Hematopoietic multipotent progenitor cell (in vitro differentiated cells): ENCODE measurements at places on chromosomes 6 and 20.

DNA sequence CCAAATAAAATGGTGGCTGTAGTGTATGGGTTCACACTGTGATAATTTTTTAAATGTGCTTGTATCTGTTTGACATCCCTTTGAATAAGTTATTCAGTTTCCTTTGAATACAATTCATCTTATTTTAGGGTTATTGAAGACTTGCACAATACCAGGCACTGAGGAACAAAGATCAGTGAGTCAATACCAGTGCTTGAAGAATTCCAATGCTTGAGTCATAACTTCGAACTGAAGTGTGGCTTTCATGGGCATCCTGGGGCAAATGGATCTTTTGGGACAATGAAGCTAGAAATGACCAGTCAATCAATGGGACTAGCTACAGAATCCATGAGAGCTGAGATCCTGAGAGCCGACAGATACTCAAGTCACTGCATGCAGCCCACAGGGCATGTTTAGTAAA is 349.9 kb upstream of the FLRT3 start:
- no peak for DNase-seq

DNA sequence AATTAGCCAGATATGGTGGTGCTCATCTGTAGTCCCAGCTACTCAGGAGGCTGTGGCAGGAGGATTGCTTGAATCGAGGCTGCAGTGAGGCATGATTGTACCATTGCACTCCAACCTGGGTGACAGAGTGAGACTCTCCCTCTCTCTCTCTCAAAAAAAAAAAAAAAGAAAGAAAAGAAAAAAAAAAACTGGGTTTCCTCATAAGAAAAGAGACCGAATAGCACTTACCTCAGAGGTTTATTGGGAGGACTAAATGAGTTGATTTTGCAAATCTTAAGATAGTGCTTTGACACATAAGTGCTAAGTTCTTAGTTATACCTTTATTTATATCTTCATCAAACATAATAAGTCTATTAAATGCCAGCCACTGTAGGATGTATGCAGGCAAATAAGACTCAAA is 6.3 kb downstream of the VWA7 start:
- DNase-seq: no peak

GRCh38 chr6:69706724-69707123 is 90.1 kb downstream of the LMBRD1 start:
- no peak for DNase-seq

DNA sequence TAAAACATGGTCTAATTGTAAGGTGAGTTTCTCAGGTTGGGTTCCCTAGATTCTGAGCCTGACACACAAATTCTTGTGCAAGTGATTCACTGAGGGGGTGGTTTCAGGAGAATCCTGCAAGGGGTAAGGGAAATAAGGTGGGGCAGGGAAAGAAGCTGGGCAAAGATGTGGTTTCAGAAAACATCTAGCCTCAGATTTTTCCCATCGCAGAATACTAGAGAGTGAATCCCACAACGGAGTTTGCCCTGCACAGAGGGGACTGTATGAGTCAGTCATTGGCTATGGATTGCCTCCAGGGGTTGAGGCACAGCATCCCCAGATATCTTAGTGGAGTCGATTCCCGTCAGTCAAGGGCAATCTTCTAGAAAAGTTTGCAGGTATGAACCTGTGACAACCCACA is 65.2 kb downstream of the PRL start:
- DNase-seq: no peak

GRCh38 chr6:73461537-73462350 is at the start of gene MTO1:
Gene MTO1 (plus strand): TSS chr6:73461737. CDS start chr6:73461855, 118 bp downstream.
- DNase-seq: peak; percentile 91

DNA sequence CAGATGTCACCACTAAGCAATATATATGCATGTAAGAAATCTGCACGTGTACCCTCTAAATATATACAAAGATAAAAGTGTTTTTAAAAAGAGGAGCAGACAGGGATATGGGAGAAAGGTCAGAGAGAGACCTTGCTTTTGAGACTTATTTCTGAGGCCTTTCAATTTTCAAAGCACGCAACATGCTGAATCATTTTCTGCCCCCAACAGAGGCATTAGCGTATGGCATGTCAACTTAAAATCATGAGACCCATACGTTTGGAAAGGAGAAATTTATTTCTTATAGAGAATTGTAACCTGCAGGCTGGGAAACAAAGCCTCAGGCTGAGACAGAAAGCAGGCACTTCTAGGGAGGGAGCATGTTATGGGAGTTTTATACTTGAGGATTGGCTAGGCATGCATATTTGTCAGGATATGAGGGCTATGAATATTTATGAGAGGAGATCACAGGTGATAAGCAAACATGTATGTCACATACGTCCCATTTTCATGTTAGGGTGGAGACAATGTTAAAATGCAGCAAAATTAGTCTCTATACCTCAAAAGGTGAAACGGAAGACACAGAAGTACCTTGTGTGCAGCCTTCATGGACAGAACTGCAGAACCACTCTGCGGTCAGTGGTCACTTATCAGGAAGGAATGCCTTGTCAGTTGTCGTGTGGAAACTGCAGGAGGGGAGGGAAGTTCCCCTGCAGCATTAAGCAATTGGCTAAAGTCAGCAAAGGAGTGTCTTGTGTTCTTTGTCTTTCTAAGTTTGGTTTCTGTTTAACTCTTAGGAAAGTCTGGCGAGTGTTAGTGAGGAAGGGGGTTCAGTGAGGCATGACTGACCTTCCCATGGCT is 6.3 kb upstream of the GABRR2 start:
- peak; percentile 22 for DNase-seq

DNA sequence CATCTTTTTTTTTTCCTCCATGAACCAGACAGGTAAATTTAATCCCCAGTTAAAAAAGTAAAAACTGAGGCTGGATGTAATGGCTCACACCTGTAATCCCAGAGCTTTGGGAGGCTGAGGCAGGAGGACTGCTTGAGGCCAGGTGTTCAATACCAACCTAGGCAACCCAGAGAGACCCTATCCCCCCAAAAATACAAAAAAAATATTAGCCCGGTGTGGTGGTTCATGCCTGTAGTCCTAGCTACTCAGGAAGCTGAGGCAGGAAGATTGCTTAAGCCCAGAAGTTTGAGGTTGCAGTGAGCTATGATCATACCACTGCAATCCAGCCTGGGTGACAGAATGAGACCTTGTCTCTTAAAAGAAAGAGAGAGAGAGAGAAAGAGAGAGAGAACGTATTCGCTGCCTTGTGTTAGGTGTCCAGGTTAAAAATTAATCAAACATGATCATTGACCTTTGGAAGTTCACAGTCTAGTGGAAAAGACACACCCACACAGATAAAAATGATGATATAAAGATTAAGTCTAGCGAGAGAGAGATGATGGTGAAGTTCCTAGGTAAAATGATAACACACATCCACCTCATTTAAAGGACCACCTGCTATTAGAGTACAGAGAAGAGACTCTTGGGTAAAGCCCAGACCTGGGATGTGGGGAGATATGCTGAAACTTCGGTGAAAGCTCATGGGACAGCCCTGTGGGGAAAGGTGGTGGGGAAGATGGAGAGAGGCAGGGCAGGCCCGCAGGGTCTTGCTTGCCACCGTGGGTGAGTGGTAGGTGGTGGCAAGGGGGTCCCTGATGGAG is 4.8 kb upstream of the NHSL1 start:
- no peak for DNase-seq

GRCh38 chr6:29752451-29753308 is 29.4 kb downstream of the HLA-F start:
- peak; percentile 86 for DNase-seq

GRCh38 chr6:80402266-80402665 is 295.8 kb downstream of the BCKDHB start:
- no peak for DNase-seq

- no peak for DNase-seq
Measured at GRCh38 chr6:19478992-19479391, 358.2 kb upstream of the ID4 start.

DNA sequence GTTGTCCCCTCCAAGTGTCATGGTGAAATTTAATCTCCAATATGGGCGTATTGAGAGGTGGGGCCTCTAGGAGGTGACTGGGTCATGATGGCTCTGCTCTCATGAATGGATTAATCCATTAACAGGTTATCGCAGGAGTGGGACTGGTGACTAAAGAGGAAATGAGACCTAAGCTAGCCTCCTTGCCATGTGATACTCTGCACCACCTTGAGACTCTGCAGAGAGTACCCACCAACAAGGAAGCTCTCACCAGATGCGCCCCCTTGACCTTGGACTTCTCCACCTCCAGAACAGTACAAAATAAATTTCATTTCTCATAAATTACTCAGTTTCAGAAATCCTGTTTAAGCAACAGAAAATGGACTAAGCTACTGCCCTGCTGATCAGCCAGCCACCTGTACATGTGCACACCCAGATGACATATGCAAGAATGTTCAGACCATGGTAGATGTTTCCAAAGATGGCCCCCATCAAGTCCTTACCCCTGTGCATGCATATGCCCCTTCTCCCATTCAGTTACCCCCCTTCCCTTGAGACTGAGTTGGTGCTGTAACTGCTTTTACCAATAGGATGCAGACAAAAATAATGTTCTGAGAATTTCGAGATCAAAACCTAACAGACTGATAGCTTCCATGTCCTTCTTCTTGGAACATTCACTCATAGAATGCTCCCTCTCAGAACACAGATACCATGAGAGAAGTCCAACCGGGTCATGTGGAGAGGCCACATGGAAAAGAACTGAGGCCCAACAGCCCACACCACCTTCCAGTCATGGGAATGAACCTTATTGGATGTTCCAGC is 28.4 kb downstream of the MAP3K5 start:
- no peak for DNase-seq

DNA sequence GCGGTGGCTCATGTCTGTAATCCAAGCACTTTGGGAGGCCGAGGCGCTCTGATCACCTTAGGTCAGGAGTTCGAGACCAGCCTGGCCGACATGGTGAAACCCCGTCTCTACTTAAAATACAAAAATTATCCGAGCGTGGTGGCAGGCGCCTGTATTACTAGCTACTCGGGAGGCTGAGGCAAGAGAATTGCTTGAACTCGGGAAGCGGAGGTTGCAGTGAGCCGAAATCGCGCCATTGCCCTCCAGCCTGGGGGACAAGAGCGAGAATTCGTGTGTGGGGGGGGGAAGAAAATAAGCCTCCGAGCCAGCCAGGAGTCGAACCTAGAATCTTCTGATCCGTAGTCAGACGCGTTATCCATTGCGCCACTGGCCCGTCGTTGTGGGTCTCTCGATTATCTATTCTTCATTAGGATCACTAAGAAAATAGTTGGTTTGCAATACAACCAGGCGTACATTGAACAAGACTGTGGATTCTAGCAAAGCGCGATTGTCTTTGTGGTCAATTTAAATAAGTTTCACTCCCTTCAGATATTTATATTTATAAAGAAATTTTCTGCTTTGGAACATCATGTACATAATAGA is 33.9 kb upstream of the PRSS16 start:
- no peak for DNase-seq

GRCh38 chr6:3324262-3324942 is 65.7 kb downstream of the PSMG4 start:
- no peak for DNase-seq

DNA sequence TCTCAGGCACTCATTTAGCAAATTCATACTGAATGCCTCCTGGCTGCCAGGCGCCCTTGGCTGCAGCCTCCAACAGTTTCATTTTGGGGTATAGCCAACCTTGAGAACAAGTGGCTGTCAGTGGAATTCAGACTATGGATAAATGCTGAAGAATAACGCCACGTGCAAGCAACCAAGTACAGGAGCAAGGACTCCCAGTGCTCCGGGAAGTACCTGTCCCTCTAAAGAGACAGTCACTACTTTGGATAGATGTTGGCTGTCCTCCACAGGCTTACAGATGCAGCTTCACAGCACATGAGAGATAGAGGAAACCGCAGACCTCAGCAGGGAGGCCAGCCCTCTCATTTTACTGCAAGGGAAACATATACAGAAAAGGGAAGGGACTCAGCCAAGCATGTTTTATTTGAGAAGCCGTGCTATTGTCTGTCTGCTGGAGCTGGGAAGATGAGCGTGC is 658.2 kb downstream of the PTPRT start:
- no peak for DNase-seq

DNA sequence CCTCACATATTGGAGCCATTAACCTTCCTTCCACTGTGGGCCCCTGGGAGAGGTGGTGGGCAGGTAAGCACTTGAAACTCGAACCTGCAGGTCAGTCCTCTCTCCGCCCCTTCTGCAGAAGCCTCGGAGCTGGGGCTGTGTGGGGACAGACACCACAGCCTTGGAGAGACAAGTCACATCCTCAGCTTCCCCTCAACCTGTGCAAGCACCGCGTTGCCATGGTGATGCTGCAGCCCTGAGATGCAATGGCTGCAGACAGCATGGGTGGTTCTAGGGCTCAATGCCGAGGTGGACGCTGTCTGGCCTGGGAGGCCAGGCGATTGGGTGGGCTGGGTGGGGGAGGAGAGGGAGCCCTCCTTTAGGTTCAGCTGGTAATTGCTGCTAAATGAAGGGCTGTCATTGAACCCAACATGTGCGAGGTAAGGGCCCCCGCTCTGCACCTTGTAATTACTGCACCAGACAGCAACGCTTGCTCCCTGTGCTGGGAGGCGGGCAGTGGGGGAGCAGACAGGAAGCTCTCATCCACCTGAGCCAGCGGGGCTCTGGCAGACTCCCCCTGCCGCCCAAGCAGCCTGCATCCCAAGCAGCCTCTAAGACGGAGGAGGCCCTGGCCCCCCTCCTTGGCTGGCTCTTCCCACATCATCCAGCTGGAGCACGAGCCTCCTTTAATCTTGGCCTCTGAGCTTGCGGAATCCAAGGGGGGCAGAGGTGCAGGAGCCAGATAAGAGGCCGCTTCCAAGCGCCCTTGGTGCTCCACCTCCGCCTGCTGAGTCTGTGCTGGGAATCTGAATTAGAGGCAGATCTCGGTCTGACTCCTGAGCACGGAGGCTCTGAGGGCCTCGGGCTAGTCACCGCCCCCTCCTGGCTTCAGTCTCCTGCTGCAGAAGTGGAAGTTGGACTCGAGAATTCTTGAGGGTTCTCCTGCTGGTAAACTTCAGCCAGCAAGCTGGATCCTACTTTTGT is 39.8 kb upstream of the CDH22 start:
- no peak for DNase-seq

DNA sequence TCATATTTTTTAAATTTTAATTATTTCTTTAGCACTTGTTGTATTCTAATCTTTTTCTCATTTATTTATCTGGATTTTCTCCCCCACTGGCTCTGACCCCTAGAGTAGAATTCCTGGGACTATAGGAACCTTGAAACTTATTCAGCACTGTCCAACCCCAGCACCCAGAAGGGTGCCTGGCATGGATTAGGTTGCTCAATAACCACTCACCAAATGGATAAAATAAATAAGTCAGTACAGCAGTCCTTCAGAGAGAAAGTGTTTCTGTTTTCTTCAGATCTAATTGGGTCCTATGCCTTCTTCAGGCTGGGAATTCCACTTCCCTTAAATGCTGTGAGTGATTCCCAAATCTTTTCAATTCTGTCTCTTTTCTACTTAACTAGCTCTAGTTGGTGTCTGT is 206.2 kb downstream of the PTPRK start:
- DNase-seq: no peak

- DNase-seq: no peak
Measured at GRCh38 chr6:135233686-135234491, 52.8 kb downstream of the MYB start.
